NCI-H1092 treated with DMSO at 0.1 percent for 48 hours (cell line): ENCODE measurements at places on chromosomes 2 and 18.

DNA sequence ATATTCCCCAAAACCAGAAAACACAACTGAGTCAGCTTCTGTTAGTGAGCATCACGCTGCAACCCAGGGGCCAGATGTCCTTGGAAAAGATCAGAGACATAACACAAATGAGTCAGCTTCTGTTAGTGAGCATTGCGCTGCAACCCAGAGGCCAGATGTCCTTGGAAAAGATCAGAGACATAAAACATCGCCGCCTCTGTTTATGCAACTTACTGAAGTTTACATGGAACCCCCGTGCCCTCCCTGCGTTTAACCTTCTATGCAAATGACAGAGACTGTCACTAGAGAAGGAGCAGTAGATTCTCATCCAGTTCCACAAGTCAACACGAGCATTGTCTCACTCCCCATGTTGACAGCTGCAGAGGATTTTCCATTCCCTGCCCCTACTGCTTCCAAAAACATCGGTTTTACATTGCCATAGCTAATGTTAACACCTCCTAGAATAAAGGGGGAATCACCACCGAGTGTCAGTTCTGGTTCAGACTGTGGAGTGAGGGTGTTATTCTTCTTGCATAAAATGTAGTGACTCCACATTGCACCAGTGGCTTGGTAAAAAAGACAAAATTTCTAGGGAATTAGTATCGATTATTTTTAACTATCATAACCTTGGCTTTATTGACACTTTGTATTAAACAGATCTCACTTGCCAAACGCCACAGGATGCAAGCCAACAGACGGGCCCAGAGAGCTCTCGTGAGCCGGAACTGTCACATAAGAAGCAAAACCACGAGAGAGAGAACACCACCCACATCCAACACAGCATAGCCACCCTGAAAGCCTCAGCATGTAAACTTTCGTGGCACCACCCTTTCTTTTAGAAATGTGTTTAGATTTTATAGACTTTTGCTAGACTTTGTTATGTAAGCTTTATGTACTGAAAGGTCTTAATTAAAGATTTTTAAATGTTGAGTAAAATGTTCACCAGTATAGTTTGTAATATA lies 87.7 kb downstream of the SH3YL1 start:
- DNase-seq, result no peak

- DNase-seq, result no peak
Observed at GRCh38 chr2:200099256-200099655, 143.9 kb downstream of the MAIP1 start.

- DNase-seq, result no peak
Observed at GRCh38 chr2:106642679-106643078, 155.5 kb downstream of the CD8B2 start.

DNA sequence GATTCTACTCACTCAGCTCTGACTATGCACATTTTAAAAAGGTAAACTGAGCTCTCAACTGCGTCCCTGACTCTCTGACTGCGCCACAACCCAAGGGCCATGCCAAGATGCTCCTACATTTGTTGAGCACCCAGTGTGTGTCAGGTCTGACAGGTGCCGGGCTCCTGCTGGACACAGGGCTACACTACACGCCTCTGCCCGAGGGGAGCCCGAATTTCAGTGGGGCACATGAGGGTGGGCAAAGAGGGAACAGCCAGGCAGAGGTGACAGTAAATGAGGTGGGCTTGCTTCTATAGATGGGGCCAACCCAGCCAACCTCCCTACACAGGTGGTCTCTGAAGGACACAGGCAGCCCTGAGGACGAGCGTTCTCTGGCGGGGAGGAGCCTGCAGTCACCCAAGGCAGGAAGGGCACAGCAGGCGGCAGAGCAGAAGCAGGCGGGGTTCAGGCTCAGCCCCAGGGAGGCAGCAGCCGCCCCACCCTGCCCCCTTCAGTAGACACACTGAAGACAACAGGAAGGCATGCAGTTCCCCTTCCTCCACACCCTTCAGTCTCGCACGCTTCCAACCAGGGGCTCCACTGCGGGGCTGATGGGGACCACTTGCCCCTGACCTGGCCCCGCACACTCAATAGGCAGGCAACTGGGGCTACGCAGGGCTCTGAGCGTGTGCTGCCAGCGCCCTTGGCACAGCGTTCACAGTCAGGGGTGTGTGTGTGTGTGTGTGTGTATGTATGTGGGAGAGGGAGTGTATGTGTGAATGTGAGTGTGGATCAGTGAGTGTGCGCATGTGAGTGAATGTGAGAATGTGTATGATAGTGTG lies 98.4 kb downstream of the UXS1 start:
- DNase-seq, result no peak

DNA sequence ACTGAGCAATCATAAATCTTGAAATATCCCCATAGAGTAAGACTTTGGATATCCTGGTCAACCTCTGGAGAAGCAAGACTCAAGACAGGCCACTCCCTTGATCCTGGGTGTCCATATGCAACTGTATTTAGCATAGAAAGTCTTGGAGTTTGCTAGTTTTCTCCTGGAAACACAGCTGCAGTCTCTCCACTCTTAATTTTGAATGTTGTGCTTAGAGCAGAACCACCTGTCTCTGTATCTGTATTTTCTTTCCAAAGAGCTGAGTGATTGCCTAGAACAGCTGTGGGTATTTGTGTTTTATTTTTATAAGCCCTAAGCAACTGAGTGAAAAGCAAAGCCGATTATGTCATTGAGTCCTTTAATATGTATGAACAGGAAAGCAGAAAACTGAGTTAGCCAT lies 64.1 kb upstream of the ADAM23 start:
- no peak for DNase-seq

DNA sequence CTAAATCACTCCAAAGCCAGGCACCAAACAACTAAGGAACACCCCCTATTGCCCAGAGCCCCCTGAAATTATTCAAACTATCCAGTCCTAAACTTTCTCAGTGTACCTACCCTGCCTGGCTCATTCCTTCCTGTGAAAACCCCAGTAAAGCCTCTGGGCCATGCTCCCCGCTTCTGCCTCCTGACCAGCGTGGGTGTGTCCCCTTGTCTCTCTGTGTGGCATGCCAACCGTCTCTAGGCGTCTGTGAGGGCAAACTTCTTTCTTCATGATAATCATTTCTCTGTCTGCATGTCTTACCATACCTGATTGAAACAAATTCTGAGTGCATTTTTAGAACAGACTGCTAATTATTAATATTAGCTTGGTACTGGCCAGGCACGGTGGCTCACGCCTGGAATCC lies 109.0 kb upstream of the MSH2 start:
- DNase-seq, result no peak

- no peak for DNase-seq
Observed at GRCh38 chr2:178479758-178480226, 465 bp upstream of the PLEKHA3 start.

DNA sequence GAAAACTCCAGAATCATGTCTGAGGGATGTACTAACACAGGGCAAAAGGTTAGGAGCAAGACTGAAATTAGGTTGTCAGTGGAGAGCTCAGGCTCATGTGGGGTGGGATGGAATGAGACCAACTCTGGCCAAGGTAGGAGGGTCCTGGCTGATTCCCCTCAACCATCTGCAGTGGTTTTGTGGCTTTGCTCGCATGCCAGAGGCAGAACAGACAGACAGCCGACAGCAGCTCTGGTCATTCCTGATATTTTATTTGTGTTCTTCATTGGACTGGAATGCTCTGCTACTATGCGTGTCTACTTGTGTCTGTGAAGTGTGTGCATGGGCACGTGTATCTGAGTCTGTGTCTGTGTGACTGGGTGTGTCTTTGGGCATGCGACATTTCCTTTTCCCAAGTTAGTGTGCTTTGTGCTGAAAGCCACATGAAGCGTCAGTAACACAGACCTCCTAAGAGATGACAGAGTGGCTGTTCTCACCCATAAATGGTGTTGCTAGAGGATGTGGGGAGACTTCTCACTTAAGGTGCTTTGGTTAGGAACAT lies 239.5 kb downstream of the CNTNAP5 start:
- no peak for DNase-seq

- no peak for DNase-seq
Observed at GRCh38 chr2:71389384-71390072, 57.9 kb downstream of the ZNF638 start.

GRCh38 chr2:195428673-195429072 lies 228.4 kb upstream of the SLC39A10 start:
- DNase-seq, result no peak

DNA sequence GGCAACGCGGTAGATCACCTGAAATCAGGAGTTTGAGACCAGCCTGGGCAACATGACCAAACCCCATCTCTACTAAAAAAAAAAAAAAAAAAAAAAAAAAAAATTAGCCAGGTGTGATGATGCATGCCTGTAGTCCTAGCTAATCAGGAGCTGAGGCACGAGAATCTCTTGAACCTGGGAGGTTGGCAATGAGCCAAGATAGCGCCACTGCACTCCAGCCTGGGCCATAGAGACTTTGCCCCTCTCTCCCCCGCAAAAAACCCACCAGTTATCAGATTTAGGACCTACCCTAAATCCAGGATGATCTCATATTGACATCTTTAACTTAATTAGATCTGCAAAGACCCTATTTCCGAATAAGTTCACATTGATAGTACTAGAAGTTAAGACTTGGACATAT lies 29.2 kb upstream of the LDAH start:
- no peak for DNase-seq

GRCh38 chr2:55761526-55761925 lies 67.9 kb upstream of the PNPT1 start:
- no peak for DNase-seq

- no peak for DNase-seq
Observed at GRCh38 chr2:182133195-182133891, 147.7 kb downstream of the PPP1R1C start.

DNA sequence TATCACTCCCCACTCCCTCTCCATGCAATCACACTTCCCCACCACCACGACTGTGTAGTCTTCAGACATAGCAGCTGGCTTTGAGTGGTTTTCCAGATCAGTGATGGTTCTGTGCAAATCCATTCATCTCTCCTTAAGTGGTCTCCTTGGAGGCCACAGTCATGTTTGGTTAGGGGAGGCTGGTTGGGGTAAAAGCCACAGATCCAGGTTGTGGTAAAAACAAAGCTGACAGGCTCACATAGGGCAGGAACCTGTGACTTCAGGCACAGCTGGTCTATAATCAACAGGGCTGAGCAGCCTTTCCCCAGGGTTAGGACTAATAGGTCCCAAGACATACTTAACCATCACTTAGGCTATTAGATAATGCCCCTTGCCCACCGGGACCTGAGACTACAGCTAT lies 46.2 kb upstream of the FZD7 start:
- no peak for DNase-seq

- no peak for DNase-seq
Observed at GRCh38 chr2:22947741-22948140, 437.2 kb upstream of the KLHL29 start.

DNA sequence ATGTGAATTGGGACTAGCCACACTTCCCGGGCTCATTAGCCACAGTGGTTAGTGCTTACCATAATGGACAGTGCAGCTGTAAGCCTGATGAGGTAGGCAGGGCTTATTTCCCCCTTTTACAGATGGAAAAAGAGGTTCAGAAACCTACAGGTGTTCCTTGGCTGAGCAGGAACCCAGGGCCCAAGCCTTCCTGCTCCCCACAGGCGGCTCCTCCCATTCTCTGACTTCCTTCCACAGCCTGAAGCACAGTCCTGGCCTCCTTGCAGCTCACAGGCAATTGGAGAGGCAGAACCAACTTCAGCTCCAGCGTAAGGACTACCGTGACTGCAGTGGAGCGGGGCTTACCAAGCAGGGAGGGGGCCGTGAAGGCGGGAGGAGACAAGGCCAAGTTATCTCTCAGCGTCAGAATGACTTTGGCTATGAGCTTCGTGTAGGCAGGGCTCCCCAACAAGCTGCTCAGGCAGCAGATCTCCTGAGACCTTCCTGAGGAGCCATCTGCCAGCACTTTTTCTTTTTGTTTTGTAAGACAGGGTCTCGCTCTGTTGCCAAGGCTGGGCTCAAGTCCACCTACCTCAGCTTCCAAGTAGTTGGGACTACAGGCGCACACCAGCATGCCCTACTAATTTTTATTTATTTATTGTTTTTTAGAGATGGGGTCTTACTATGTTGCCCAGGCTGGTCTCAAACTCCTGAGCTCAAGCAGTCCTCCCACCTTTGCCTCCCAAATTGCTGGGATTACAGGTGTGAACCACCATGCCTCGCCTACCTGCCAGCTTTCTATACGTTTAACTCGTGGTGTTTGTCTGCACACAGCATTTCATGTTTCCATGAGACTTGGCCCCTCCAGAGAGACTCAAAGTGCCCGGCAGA lies 34.2 kb upstream of the NT5DC4 start:
- no peak for DNase-seq

GRCh38 chr18:7815787-7816186 lies 248.7 kb downstream of the PTPRM start:
- no peak for DNase-seq

GRCh38 chr2:102558463-102558862 lies 60.9 kb upstream of the SLC9A2 start:
- no peak for DNase-seq
